ENCODE measurements at places on chromosomes 7 and 10. TPM values are rescaled to one million over a fixed set of nuclear protein-coding genes. Genes with fewer than 3 reads are reported as not detected.

The ZWINT gene
- total RNA-seq, result 72.7 TPM

The PLXNA4 gene
- 0.24 TPM for total RNA-seq

The GHRHR gene
- total RNA-seq, result not detected

The CSTF2T gene
- 26.4 TPM for total RNA-seq

The CPA4 gene
- 0.45 TPM for total RNA-seq

The PON2 gene
- 3.6 TPM for total RNA-seq

All from activated CD4-positive, alpha-beta memory T cell treated with anti-CD3 and anti-CD28 coated beads for 36 hours (primary cell).